ENCODE measurements at places on chromosomes 6 and 20.

- DNase-seq, result no peak
Measured at GRCh38 chr6:53598265-53598907, 53.5 kb upstream of the GCLC start.

DNA sequence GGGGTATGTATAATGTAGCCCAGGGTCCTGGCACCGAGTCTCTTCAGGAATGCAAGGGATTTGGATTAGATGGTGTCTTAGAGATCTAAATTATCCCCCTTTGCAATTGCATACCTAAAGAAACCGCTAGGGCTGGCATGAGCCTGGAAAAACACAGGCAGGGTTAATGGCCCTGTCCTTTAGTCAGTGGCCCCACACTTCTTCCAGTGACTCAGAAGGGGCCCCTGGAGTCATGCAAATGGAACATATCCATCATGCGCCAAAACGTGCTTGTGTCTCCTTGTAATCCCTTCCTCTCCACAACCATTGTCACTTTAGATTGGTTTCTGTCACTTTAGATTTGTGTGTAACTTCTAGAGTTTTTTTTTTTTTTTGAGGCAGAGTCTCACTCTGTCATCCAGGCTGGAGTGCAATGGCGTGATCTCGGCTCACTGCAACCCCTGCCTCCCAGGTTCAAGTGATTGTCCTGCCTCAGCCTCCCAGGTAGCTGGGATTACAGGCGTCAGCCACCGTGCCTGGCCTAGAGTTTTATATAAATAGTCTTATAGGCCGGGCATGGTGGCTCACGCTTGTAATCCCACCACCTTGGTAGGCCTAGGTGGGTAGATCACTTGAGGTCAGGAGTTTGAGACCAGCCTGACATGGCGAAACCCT, 8.7 kb upstream of the MYBL2 start:
- peak; percentile 30 for DNase-seq

DNA sequence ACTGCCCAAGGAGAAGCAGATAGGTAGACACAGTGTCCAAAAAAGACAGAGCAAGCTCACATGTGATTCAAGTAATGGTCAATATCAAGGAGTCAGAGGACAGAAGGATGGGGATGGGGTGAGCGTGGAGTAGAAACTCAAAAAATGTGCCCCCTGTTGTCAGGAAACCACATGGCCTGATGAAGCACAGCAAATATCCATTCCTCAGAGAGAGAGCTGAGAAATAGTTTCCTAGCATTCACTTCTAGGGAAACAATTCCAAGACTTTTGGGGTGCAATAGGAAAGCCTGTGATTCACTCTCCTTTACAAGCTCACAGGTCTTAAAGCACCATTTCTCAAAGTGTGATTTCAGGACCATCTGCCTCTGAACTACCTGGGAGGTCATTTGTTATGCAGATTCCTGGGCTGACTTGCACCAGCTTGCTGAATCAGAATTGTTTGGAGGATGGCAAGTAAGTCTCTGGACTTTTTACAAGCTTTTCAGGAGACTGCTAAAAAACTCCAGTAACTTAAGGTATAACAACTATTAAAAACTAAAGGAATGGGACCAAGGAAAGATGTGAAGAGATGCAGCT, 432.8 kb downstream of the HDGFL1 start:
- no peak for DNase-seq

- DNase-seq, result no peak
Measured at GRCh38 chr6:63635215-63635587, 401 bp upstream of the PHF3 start.

GRCh38 chr6:90004511-90004910, 110.2 kb downstream of the GJA10 start:
- DNase-seq, result no peak

GRCh38 chr20:35318502-35319157, 26.4 kb upstream of the FAM83C start:
- no peak for DNase-seq

GRCh38 chr20:41001497-41001896, 27.1 kb upstream of the TOP1 start:
- no peak for DNase-seq

GRCh38 chr6:946546-946945, 253.6 kb upstream of the EXOC2 start:
- DNase-seq, result no peak

- DNase-seq, result no peak
Measured at GRCh38 chr6:126761854-126762253, 356.6 kb upstream of the RSPO3 start.

DNA sequence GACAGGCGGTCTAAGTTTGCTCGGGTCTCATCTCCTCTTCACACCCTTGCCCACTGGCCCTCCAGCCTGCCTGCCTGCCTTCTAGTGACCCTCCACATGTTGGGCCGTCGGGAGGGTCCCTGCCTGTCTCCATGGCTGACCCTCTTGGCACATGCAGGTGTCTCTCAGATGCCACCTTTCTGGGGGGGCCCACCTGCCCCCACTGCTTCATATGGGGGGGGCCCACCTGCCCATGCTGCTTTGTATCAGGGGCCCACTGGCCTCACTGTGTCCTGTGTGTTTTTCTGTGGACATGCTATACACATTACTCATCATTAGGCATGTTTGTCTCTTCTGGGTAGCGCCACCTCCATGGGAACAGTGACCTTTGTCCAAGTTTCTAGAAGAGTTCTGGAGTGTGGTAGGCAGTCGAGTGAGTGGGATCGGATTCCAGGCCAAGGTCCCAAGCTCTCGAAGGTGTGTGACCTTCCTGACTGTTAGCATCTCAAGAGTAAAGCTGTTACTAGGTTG, 40.4 kb upstream of the KIF25 start:
- peak; percentile 1 for DNase-seq

- no peak for DNase-seq
Measured at GRCh38 chr20:22825076-22825475, 210.0 kb upstream of the SSTR4 start.

- no peak for DNase-seq
Measured at GRCh38 chr6:12280458-12280857, 9.7 kb upstream of the EDN1 start.

- DNase-seq, result no peak
Measured at GRCh38 chr20:58436868-58437645, 48.0 kb downstream of the VAPB start.

DNA sequence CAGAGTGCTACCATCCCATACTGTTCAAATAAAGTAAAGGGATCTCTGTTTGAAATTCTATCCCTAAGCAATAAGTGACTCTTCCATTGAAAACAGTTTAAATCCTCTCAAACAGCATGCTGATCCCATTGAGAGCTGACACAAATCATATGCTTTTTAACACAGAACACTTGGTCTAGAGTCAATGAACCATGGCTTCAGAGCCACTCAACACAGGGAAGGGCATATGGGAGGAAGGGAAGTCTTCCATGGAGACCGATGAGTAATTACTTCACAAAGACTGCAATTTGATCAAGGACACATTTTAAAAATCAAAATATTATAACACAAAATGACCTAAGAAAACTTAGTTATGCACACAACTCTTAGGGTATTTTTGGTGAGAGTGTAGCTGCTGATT, 1073.0 kb upstream of the MAP3K7 start:
- DNase-seq, result no peak

DNA sequence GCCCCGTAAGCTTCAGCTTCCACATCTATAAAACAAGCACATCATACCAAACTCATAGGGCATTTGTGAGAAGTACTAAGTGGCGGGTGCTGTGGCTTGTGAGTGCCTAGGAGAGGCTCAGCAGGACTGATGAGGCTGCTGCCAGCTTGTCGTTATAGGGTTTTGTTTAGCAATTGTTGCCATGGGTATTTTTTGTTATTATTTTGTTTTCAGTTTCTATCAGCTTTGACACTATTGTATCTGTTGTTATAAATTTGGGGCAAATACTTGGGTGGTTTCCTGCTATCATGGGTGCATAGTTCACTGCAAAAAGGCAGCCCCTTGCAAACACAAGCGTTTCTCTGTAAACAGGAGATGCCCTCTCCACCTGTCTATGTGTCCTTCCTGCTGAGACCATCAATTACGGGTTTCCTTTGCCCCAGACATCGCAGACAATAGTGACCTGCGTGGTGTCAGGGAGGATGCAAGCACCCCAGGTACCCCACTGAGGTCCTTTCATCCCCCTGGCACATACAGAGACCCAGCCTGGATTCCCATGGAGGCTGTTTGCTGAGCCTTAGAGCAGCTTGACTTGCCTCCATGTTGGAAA, 3.1 kb upstream of the CCDC167 start:
- DNase-seq, result no peak

DNA sequence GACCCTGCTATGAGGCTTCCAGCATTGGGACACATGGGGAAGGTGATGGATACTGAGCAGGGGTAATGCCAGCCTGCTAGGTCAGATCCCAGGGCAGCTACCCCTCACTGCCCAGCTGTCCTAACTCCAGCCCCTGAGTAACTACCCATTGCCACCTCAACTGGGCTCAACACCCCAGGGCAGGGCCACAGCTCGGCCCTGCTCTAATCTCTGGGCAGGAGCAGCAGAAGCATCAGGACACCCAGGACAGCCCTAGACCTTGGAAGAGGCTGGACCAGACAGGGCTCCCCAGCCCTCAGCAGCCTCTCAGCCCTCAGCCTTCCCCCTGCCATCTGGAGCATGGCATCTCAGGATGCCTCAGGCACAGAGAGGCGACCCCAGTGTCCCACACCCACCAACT, 67.4 kb upstream of the TOP1 start:
- DNase-seq, result no peak

DNA sequence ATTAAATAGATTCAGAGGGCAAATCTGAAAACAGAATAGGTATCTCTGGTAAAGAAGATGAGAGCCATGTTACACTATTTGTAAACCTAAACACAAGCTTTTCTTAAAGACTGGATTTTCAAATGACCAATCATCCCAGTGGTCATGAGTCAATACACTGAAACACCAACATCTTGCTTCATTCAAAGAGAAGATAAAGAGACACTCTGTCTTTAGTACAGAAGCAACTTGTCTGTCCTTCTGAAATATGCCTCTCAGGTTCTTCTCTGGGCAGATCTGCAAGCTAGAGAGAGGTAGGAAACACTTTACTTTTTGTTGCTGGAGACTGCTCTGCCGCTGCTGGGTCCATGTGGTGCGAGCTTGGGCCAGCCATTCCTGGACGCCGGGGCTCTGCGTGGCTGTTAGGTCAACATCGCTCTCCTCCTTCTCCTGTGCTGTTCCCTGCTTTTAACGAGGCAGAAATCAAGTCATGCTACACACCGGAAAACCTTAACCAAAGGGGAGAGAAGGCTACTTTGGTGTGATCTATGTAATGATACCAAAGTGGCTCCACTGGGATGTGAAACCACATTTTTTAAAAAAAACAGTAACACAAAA, 368.2 kb downstream of the SYNE1 start:
- no peak for DNase-seq

DNA sequence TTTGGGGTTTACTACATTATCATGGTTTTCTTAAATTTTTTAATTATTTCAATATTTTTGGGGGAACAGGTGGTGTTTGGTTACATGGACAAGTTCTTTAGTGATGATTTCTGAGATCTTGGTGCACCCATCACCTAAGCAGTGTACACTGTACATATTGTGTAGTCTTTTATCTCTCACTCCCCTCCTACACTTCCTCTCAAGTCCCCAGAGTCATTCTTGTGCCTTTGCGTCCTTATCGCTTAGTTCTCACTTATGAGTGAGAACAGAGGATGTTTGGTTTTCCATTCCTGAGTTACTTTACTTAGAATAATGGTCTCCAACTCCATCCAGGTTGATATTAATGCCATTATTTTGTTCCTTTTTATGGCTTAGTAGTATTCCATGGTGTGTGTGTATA, 130.9 kb upstream of the CD93 start:
- no peak for DNase-seq

DNA sequence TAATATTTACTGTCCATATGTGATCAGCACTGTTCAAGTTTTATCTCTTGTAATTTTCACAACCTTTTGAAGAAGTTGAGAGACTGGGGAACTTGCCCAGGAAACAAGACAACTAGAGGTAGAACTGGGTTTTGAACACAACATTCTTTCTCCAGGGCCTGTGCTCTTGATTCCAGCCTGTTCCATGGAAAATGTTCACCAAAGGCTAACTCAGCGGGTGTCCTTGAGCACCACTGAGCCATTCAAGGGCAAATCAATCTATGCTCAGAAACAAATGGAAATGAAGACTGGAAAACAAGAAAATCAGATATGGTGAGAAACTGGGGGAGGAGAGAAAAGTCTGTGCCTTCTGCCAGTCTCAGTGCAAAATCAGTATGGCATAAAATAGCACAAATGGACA, 682.2 kb upstream of the AGPAT4 start:
- no peak for DNase-seq

- no peak for DNase-seq
Measured at GRCh38 chr20:3843490-3843889, 3.1 kb upstream of the MAVS start.

DNA sequence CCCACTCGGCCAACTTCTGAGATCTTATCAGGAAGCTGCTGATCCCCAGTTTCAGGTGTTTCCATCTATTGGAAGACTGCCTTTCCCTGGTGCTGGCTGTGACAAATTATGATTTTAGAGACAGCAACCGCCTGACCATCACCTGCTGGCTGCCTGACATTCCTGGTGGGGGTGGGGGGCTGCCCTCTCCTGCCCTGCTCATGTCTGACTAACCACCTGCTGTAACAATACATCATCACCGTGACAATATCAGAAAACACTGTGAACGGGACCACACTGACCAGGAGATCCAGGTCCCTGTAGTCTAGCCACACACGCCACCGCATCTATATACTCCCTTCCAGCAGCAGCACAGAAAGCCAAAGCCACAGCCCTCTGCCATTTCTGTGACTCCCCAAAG, 537.5 kb downstream of the QKI start:
- DNase-seq, result no peak

DNA sequence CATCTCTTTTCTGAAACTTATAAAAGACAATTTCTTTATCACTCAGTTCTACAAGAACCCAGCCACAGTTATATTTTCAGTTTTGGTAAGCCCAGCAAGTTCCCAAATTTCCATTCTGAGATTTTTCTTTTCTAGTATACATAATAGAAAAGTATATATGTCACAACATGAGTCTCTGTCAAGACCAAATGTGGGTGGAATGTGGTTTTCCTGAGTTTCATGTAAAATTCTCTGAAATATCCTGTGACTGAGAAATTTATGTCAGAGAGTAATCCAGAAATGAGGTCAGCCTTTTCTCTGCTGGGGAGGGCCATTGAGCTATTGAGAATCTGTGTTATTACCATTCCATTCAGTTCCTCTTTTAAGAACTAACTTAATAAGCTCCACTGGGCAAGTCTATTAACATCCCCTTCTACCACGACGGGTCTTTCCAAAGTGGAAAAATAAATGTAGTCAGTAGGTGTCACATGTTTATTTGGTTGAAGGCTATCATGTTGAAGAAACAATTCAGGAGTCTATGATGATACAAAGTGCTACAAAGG, 100.7 kb upstream of the HMGN3 start:
- no peak for DNase-seq

DNA sequence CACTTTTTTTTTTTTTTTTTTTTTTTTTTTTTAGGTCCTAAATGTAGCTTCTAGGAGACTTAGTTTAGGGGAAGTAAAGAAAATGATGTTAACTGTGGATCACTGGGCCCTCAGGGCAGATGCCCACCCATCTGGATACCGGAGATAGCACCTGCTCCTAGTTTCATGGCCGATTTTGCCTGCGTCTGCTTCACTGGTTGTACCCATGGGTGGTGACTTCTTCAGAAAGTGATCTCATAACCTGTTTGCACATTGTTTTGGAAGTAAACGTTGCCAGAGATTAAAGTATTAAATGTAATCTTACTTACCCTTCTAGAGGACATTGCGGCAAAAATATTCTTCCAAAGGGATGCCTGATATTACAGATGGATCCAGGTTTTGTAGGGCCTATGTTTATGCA, 79.8 kb upstream of the SGK1 start:
- DNase-seq, result no peak
